ENCODE measurements at places on chromosomes 2 and 18.

DNA sequence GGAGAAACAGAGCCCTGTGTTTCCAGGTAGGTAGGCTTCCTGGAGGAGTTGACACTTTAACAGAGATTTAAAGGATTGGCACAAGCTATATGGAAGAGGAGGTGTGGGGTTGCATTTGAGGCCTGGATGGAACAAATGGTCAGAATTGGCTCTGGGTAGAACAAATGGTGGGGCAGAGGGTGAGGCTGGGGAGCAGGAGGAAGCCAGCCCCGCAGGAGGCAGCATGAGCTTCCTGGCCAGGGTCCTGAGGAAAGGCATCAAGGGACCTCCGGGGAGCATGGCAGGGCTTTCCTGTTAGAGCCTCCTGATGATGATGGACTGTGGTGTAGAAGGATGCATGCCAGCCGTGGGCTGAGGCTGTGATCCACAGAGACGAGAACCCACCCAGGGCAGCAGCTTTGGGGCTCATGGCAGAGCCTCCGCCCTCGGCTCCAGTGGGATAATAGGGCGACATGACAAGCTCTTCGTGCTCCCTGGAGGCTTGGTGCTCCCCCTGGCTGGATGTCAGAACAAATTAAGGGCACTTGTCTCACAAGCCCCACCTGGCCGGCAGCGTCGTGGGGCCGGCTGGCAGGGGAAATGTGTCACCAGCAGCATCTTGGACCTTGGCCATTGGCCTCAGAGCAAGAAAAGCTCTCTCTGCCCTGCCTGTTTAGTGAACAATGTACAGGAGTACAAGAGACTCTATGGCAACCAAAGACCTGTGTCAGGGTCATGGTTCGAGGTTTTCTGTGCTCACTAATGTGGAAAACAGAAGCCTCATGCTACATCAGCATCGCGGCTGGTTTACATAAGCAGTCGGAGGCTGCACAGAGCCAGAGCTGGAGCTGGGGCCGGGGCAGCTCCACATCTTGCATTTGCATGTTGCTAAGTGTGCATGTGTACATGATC lies 153.5 kb downstream of the MYCN start:
- DNase-seq: no peak

DNA sequence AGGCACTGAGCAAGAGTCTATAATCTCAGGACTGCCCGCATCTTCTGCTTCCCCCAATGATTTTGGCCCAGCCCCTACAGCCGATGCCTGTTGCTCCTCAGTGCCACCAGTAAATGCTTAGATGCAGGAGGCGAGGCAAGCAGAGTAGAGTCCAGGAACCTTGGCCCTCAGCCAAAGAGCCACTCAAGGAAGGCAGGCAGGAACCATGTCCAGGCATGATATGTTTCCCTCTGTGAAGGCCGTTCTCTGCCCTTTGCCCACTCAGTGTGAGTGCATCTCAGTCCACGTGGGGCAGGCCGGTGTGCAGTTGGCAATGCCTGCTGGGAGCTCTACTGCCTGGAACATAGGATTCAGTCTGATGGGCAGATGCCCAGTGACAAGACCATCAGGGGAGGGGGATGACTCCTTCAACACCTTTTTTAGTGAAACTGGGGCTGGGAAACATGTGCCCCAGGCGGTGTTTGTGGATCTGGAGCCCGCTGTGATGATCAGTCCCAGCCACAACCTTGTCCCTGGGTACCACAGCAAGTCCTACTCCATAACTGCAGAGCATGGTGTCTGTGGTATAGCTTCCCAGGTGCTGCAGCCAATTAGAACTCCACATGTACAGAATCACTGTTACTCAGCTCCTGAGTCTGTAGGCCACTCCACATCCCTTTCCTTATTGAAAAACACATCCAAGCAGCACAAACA lies 9.7 kb upstream of the DNAJB2 start:
- no peak for DNase-seq

- DNase-seq: no peak
Observed at GRCh38 chr2:166841679-166842078, 46.6 kb upstream of the XIRP2 start.

DNA sequence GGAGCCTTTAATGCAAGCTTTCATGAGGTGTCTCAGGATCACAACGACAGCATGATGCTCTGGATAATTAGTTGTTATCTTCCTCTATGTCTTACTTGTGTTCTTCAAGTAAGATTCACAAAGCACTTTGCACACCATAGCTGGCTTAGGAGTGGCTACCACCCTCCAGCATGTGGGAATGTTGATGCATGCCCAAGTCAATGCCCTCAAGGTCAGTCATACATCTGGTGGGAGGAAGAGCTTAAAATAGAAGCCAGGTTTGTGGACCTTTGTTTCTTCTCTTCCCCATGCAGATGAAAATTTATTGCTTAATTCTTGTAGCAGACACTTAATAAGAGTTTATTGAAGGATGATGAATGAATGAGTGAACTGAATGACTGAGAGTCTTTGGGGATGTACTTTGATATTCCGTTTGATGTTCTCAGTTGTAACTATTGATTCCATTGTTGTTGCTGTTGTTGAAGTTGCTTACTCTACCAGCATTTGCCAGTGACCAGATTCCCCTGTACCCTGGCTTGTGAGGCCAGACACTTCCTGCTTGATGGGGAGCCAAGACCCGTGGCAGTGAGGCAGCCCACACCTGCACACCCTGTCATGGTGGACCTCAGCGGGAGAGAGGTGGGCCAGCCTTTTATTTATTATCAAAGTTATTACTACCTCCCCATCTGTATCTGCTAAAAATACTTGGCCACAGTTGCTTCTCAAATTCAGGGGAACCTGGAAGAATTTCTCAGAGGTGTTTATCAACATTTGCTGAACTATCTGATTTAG lies 137.8 kb downstream of the LAMA3 start:
- DNase-seq: no peak

- DNase-seq: no peak
Observed at GRCh38 chr18:44356566-44357157, 324.0 kb upstream of the SETBP1 start.

GRCh38 chr2:30971231-30972025 lies 164.2 kb upstream of the CAPN13 start:
- no peak for DNase-seq

GRCh38 chr2:100142393-100142792 lies at the start of gene AFF3:
AFF3 (minus strand) TSS chr2:100142590; CDS start chr2:100104454, 38,136 bp downstream.
- no peak for DNase-seq

DNA sequence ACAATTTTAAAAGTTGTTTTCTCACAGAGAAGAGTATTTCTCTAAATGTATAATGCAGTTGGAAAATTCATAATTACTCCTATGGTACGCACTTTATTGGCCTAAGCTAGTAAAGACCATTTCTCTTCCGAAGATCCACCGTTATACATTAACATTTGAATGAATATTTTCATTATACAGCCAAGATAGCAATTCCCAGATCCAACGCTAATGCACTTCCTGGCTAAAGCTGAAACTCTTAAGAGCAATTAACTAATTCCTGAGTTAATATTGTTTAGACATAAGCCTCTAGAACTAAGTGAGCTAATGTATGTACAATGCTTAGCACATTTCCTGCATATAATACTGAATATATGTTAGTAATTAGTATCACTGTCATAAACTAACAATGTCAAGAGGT lies 56.2 kb downstream of the PDK1 start:
- DNase-seq: no peak

- DNase-seq: no peak
Observed at GRCh38 chr2:207960911-207961310, 64.4 kb downstream of the PLEKHM3 start.

GRCh38 chr2:145012806-145013205 lies 492.9 kb upstream of the ZEB2 start:
- DNase-seq: no peak

DNA sequence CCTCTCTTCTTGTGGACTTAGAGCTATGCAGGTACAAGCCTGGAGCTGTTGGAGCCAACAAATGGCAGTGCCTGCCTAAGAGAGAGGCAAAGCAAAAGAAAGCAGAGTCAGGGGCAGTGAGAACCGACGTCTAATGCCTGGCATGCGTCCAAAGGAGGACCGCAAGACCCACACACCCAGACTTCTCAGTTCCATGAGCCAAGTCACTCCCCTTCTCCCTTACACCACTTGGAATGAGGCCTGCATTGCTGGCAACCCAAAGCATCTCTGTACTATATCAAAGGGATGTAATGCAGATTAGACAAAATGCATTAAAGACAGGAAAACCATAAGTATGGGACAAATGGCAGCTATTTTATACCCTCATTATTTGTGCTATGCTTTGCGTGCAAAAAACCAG lies 49.9 kb upstream of the RNU4ATAC start:
- no peak for DNase-seq

DNA sequence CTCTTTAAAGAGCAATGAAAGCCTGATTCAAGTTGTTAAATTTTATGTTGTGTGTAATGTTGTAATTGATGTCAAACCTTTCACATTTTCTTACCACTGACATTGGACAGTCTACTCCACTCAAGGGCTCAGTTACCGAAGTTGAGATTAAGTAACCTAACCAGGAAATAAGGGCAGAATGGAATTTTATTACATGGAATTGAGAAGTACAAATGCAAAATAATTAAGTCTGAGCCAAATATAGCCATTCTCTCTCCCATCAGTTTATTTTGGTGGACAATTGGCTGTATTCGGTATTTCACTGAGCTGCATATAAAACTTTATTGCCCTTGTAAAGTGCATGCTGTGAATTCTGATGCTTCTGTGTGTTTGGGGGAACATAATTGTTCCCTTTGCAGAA lies 231.5 kb downstream of the TTC32 start:
- no peak for DNase-seq

GRCh38 chr2:186721956-186722355 lies 28.1 kb downstream of the FAM171B start:
- DNase-seq: no peak

DNA sequence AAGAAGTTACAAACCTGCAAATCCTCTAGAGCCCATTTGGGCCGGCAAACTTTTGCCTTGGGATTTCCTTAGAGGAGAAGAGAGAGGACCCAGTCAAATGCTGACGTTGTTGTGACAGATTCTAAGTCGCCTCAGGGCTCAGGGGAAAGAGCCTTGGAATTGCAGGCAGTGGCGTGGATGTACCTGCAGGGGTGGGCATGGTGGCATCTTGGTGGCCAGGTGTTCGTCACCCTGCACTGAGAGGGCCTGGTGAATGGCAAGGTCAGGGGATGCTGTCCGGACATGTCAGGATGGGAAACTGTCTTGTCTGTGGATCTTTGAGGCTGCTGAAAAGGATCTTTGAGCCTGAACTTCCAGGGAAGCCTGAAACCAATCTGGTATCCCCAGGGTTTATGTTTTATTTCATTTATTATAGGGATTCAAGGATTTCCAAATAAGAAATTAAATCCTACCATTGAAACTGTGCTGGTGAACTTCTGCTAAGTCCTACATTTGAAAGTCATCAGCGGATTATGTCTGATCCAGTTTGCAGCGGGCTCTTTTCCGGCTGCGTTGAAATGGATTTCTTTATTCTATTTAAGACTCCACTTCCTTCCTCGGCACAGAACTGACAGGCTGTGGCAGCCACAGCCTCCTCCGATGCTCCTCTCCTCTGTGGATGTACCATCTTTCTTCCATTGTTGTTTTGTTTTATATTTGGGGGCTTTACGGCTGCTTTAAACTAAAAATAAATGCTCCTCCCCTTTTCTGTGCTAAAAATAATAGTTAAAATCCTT lies 207.6 kb downstream of the AGAP1 start:
- no peak for DNase-seq

DNA sequence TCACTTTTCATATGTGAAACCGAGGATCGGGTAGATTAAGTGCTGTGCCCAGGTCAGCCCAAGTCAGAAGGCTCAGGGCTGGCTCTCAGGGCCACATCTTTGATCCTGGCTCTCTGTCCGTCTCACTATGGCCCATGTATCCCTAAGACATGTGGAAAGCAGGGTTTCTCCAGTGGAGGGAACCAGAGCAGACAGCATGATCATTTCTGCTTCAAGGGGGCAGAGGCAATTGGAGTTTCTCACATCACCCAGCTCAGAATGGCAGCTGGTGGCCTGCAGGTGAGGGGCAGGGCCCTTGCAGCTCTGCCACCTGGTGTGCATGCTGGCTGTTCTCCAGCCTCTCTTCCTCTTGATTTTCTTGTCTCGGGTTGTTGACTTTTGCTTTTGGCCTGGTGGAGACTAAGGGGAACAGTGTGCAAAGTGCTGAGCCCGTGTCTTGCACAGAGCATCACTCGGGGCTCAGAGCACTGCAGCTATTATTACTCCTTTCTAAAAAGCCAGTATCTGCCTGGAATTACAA lies 27.0 kb downstream of the LDLRAD4 start:
- no peak for DNase-seq

- DNase-seq: no peak
Observed at GRCh38 chr2:38021589-38021988, 54.4 kb downstream of the CYP1B1 start.

DNA sequence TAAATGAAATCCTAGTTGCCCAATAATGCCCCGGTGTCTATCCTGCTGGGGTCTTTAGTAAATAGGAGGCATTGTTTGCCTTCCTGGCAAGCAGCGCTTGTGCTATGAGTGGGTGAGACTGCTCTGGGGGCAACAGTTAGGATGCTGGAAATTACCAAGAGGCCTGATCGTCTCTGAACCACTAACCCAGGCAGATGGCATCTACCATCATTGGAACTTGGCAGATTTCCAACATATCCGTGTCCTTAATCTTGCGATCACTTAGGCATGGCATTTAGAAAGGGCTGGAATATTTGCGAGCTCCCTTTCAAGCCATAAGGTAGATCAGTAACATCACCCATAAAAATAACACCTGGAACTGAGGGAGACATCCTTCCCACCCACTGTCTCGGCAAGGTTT lies 18.8 kb upstream of the SH3RF3 start:
- DNase-seq: no peak

- DNase-seq: no peak
Observed at GRCh38 chr2:133576714-133577113, 8.5 kb upstream of the NCKAP5 start.

- no peak for DNase-seq
Observed at GRCh38 chr2:205778356-205778755, 96.1 kb downstream of the NRP2 start.

- no peak for DNase-seq
Observed at GRCh38 chr2:202588647-202589581, 45.9 kb upstream of the FAM117B start.

- no peak for DNase-seq
Observed at GRCh38 chr18:70421471-70422390, 132.9 kb downstream of the SOCS6 start.

GRCh38 chr18:3454365-3455089 lies 4.6 kb downstream of the TGIF1 start:
- no peak for DNase-seq

DNA sequence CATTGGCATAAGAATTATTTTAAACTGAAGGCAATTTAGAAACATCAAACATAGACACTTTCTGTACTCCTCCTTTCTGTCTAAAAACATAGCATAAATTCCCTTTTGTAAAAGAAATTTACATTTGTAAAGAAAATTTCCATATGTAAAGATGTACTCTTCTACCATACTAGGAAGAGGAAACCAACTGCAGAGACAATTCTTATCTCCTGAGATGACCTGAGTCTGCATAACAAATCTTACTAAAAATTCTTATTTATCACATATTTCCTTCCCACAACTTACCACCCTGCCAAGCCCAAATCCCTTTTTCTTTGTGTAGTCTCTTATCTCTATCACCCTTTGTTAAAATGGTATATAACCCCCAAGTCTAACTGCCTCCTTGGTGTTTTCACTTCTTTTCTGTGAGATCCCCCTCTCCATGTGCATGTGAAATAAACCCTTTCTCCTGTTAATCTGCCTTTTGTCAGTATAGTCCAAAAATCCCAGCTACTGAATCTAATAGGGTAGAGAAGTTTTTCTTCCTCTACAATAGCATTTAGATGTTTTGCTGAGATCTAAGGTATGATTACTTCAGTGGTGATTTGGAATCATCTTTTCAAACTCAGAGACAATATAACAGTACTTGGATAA lies 81.0 kb downstream of the CHN1 start:
- no peak for DNase-seq

- DNase-seq: no peak
Observed at GRCh38 chr2:159134979-159135378, 151.5 kb downstream of the WDSUB1 start.

Data from cortex of kidney (tissue), 1 donor.